ENCODE measurements at places on chromosomes 1 and 21. TPM values are rescaled to one million over a fixed set of nuclear protein-coding genes. Genes with fewer than 3 reads are reported as not detected.

DNA sequence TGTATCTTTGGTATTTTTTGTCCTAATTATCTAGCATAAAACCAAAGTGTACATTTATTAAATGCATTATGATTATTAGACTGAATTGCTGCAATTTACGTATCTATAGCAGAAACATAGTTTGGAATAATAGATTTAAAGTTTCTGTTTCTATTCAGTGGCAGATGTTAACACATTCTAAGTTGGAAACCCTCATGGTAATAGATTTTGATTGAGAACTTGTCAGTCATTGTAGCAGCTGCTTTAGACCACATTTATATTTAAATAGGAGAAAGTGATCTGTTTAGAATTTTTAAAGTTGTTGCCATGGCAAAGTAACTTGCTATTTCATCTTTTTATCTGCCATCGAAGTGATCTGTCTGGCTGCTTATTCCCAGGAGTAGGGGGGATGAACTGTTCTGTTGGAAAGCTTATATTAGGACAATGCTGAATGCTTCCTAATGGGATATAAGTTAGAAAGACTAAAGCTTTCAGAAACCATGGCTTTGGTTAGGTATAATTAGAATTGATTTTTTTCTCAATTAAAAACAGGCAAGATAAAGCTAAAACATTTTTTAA is 61.6 kb downstream of the HS2ST1 start:
- no peak for DNase-seq

- DNase-seq, result no peak
Measured at GRCh38 chr1:234971586-234972297, 156.9 kb downstream of the TOMM20 start.

DNA sequence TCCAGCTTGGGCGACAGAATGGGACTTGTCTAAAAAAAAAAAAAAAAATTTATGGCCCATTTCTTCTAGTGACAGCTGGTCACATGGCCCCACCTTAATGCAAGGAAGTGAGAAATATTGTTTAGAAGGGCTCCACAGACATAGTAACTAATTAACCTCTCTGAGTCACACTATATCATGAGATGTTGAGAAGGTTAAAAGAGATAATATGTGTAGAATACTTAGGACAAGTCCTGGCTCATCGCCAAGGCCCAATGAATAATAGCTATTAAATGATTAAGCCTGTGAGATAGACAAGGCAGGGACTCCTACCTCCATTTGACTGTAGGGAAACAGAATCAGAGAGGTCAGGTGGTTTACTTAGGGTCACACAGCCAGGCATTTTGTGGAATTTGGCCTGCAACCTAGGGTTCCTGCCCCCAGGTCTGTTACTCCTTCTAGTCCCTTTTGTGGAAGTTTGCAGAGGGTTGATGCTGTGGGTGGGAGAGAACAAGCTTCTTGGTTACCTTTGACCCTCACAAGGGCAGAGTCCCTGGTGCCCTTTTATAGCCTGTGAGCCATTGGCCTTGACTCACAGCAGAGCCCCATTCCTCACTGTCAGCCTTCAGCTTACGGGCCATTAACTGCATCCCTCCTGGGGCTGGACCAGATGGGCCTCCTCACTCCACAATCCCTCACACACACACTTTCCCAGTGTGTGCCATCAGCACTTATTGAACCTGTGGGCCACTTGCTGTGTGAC is 48.5 kb downstream of the OPRD1 start:
- no peak for DNase-seq

GRCh38 chr1:200384818-200385390 is 24.9 kb downstream of the ZNF281 start:
- no peak for DNase-seq

DNA sequence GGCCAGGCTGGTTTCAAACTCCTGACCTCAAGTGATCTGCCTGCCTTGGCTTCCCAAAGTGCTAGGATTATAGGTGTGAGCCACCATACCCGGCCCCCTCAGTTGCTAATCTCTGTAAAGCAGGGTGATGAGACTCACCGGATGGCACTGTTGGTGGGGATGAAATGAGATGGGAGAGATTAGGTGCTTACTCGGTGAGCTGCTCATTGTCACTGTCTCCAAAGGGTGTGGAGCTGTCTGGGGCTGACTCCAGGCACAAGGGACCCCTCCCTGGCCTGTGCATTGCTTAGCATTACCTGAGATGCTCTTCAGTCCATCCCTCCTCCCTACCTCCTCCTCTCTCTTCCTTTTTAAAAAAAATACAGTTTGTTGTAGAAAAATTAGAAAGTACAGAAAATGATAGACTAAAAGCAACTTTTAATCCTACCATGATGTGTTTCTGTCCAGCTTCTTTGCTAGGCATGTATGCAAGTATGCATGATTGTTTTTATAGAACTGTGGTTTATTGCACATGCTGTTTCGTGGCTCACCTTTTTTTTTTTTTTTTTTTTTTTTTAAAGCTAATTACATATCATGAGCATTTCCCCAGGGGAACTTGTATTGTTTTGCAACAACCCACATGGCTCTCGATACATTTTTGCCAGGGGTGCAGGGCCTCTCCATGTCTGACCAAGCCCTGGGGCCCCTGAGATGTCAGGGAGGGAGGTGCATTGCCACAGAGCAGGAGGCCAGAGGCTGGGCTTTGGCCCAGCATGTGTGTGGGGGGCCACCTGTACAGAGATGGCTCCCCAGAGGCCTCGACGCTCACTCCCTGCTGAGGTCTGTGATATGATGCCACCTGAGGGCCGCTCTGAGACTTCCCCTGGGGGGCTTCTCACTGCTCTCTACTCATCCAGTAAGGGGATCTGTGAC is 55.4 kb downstream of the ARHGEF10L start:
- no peak for DNase-seq

DNA sequence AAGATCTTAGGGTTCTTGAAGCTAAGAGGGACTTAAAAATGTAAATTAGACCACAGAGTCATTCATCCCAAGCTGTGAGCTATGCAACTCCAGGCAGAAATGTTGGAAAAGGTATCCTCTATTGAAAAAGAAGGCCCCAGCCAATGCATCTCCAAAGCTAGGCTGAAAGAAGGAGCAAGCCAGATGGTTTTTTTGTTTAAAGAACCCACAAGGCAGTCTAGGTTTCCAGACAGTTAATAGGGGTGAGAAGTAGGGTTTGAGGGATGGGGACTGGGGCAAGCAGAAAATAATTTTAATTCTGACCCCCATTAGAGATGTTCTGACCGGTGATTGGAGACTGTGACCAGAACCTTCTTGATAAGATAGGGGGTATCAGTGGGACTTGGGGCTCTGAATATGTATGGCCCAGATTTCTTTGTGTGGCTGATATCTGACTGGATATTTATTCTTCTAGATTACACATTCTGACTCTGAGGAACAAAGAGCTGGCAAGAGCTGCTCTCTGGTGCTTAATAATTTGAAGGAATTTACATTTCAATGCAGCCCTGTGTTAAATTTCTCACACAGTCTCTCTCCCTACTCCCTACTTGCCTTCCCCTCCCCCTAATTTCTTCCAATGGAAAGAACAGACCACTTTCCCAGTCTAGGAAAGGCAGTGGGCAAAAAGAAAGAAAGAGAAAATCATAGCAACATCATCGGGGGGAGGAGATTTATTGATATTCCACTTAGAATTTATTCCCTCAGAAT is 104.9 kb downstream of the NUF2 start:
- DNase-seq, result no peak

DNA sequence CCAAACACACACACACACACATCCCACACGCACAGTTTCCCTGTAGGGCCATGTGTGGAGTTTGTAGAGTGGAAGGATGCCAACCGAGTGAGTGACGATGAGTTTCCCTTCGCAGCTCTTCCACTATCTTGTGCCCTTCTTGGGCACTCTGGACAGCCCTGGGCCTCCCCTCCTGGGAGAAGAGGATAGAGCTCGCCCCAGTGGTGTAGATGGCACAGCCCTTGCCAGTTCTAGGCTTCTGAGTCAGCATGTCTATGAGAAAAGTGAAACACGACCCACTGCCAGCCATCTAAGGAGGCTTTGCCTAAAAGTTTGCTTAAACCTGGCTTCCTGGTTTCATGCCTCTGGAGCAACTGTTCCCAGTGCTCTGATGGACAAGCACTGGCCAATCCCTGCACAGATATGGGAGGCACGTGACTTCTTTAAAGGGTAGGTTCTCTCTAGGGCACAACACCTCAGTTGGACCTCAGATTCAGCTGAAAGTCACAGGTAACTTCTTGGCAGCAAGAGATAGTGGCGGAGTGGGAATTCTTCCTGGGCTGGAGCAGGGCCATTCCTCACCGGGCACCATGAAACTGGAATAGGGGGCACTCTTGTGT is 195.9 kb upstream of the GALNT2 start:
- no peak for DNase-seq

The DISP3 gene
- 0.49 TPM for polyA plus RNA-seq

The CCDC17 gene
- 9.9 TPM for polyA plus RNA-seq

The MMEL1 gene
- 6.5 TPM for polyA plus RNA-seq

The TMEM81 gene
- 5.1 TPM for polyA plus RNA-seq

The KRTAP19-1 gene
- polyA plus RNA-seq, result not detected

The PRAMEF12 gene
- polyA plus RNA-seq, result not detected

The GPR52 gene
- polyA plus RNA-seq, result not detected
